Stimulated activated naive CD4-positive, alpha-beta T cell treated with Interleukin-2 at 50 U/mL for 16 hours (primary cell): ENCODE measurements at places on chromosomes 2 and 18.

- DNase-seq: no peak
Observed at GRCh38 chr18:3704556-3705344, 254.8 kb downstream of the TGIF1 start.

DNA sequence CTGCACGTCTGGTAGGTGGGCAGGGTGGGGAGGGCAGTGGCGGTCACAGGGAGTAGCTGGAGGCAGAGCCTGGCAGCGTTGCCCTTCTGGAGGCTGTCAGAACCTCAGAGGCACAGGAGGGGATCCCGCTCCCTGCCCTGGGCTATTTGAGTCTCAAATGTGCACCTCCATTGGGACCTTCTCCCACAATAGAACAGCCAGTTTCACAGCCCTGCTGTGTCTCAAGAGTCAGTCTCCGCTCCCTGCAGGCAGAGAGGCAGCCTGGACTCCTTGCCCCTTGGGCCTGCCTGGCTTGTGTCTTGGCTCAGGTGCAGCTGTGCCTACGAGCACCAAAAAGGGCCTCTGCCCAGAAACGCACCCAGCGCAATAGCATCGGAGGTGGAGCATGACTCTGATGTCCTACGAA is 57.4 kb downstream of the FAM168B start:
- DNase-seq: no peak

- peak; percentile 32 for DNase-seq
Observed at GRCh38 chr2:218290316-218291261, 1.7 kb downstream of the TMBIM1 start.

GRCh38 chr2:190537765-190538164 is 3.2 kb upstream of the NEMP2 start:
- DNase-seq: no peak

DNA sequence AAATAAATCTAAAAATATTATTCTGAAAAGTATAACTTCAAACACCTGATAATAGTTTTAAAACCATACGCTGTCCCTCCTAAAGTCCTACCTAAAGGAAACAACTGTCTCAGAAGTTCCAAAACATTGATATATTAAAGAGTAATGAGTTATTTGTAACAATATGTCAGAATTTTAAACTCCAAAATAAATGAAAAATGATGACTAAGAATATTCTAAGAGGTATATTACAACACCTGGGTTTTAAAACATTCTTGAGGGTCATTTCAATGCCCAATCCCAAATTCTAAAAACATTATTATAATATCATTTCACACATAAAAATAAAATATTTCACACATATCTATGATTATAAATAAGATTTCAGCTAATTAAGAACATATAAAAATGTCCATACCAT is 20.2 kb downstream of the KIDINS220 start:
- DNase-seq: no peak

DNA sequence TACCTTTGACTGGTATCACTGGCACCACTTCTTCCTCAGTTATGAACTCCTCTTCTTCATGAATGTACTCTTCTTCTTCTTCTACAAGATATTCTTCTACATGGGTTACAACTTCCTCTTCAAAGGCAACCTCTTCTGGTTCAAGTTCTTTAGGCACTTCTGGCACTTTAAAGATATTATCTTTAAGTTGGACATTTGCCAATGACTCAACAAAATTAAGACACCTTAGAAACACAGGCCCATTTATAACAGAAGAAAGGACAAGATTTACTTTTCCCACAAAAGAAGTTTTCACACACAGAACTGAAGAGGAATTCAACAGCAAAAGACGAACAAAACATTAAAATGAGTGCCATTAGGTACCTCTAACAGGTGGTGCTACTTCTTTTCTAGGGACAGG is 127.3 kb downstream of the TTN start:
- DNase-seq: no peak

DNA sequence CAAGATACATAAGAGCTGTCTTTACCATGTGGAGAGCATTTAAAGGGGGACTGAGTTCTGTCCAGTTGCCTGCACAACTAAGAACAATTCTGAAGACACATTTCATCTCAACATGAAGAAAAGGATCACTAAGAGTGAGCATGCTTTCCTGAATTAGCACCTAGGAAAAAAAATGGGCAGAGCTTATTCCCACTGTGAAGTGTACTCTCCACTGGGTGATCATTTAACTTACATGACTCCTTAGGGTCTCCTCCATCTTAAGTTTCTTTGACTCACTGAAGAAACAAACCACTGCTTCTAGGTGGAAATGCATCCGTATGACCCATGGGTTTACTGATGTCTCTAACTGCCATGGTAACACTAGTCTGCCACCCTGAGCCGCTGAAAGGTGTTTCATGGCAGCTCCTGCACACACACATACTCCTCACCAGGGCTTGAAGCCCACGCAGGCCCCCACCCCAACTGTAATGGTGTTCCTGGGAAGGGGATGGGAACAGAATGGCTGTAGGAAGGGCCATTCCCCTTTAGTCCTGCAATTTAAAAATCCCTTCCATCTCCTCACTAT is 27.1 kb downstream of the HDLBP start:
- no peak for DNase-seq

GRCh38 chr2:3142210-3142609 is 235.4 kb downstream of the EIPR1 start:
- DNase-seq: no peak

- peak; percentile 40 for DNase-seq
Observed at GRCh38 chr18:13279181-13280069, 60.9 kb downstream of the LDLRAD4 start.

GRCh38 chr18:74019864-74020263 is 127.8 kb downstream of the FBXO15 start:
- DNase-seq: no peak
